ENCODE measurements at places on chromosomes 6 and 20.
A peak's percentile ranks its signal among the peaks of the same experiment; 100 is the strongest.

DNA sequence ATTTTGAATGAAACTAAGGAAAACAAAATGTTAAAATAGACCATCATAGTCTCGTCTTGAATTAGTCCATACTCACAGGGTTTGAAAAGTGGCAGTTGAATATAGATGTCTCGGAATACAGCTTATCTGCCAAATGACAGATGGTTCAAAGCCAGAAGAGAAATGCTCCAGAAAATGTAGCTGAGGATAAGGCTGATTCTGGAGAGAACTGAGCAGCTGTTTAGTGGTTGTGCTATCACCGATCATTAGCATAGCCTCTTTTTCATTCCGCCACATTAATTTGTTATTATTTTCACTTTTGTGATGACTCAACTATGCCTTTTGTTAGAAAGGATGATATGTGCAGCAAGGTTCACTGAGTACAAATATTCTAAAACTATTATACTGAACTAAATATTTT lies 390.2 kb upstream of the MAN1A1 start:
- DNase-seq = peak; percentile 3

DNA sequence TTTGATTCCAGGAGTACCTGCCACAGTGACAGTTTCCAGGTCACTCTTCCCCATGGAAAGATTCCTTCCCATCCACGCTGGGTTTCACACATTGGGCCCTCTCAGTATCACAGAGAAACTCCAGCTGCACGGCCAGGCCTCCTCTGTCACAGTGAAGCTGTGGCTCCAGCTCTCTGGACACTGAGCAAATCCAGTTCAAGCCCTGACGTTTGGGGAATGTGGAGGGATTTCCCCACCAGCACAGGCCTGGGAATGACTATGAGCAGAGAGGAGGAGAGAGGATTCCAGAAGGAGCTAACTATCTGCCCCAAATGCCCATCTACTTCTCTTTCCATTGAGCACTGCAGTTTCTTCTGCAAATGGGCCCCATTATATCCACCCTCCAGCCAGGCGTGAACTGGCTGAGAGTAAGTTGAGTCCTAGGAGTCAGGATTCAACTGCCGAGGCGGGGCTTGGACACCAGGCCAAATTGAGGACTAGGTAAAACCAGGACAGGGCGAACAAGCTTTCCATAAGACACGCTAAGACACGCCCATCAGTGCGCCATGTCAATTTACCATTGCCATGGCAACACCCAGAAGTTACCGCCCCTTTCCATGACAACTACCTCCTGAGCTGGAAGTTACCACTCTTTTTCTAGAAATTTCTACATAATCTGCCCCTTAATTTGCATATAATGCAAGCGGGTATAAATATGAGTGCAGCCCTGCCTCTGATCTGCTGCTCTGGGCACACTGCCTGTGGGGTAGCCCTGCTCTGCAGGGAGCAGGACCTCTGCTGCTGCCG lies 9.2 kb upstream of the BNIP5 start:
- peak; percentile 60 for DNase-seq

- no peak for DNase-seq
These were observed 293.9 kb downstream of the QKI start for GRCh38 chr6:163708466-163708865.

DNA sequence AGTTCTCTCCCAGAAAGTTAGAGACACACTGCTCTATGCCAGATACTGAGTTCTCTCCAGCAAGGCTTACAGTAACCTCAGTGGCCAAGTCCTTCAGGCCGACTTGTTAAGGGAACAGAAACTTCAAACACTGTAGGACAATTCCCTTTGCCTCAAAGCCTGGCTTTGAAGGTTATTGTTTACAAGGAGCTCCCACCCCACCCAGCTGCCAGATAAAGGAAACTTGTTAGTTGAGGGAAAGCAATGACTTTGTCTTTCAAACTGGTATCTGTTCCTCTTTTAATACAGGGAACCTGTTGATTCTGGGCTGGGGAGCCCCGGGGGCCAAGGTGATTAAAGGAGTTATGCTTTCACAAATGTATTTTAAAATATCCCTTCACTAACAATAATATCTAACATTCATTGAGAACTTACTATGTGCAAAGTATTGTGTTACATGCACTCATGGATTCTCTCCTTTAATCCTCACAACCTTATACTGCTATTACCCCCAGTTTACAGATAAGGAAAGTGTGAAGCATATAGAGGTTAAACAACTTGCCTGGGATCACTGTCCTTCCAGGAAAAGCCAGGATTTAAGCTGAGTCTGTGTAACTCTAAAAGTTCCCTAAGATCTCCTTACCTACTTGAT lies 27.6 kb upstream of the CDKN1A start:
- no peak for DNase-seq

DNA sequence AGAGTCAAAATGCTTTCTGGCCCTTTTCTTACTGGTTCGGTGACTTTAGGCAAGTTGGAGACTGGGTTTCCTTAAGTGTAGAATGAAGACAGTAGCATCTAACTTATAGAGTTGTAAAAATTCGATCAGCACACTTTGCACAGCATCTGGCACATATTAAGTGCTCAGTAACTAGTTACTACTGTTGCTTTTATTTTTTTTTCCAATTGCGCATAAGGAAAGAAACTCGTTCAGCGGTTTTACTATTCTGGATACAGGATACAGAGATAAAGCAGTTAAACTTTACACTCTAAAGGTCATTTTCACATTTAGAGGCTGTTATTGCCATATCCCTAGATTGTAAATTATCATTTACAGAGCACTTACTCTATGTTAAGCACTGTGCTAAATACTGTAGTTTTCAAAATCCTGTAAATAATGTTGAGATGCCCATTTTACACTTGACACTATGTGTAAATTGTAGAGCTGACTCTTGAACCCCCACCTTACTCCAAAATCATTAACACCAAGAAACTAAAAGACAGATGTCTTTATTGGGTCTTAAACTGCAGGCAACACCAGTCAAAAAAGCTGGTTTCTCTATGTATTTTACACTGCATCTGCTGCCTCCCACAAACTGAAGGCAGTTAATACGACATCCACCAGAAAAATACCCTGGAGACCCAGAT lies 886 bp downstream of the ROMO1 start:
- no peak for DNase-seq

DNA sequence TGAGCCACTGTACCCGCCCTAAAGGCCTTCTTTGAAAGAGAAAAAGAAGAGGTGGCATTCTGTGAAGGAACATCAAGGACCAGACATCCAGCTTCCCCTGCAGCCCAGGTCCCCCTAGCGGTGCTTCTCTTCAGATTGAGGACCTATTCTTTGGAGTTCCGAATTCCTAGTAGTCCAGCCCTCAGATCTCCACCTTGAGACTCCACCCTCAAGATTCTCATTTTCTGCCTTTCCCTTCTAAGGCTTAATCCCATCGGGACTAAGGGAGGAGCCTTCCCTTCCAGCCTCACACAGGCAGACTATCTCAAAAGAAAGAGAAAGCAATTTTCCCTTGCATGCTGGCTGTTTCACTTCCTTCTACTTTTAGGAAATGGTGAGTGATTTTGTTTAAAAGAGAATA lies 32.5 kb downstream of the MUC22 start:
- peak; percentile 52 for DNase-seq
